HCEC 1CT (cell line): ENCODE measurements at places on chromosomes 2 and 18.

DNA sequence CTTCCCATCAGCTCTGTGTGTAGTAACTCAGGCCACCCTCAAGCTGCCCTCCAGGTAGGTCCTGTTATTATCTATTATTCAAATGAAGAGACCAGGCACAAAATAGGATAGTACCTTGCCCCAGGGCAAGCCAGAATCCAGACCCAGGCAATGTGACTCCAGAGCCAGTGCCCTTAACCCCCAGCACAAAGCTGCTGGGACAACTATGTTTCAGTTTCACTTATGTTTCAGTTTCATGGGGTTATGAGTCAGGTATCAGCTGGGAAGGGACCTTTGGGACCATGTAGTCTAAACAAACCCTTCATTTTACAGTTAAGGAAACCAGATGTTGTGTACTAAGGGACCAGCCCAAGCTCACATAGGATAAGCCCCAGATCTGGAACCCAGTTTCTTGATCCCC lies 10.0 kb downstream of the HK2 start:
- peak; percentile 77 for DNase-seq

- DNase-seq: no peak
Observed at GRCh38 chr18:70082430-70082829, 123.1 kb downstream of the RTTN start.

DNA sequence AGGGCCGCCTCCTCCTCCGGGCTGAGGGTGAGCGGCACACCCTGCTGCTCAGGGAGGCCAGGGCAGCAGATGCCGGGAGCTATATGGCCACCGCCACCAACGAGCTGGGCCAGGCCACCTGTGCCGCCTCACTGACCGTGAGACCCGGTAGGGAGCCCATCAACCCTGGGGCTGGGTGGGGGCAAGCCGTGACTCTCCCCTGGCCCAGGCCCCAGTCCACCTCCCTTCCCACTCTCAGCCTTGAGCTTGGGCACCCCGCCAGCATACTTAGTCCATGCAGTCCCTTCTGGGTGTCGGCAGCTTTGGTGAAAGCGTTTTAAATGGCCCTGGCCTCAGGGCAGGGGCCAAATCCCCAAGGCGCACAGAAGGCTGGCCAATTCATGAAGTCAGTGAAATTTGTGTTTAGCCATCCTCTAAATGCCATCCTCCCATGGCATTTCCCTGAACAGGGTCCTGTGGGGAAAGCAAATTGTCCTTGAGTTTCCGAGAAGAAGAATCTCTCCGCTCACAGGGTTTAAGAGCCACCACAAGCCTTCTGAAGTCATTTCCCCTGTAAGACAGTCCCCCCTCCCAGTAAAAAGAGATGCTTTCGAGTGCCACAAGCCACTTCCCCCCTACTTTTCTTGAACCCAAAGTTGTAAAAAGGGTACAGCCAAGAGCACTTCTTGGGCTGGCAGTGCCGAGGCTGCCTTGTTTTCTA lies 17.2 kb downstream of the SPEG start:
- DNase-seq: no peak

- no peak for DNase-seq
Observed at GRCh38 chr2:69588945-69589344, 54.6 kb downstream of the AAK1 start.

GRCh38 chr18:56112013-56112749 lies 524.2 kb upstream of the TCF4 start:
- DNase-seq: peak; percentile 33

DNA sequence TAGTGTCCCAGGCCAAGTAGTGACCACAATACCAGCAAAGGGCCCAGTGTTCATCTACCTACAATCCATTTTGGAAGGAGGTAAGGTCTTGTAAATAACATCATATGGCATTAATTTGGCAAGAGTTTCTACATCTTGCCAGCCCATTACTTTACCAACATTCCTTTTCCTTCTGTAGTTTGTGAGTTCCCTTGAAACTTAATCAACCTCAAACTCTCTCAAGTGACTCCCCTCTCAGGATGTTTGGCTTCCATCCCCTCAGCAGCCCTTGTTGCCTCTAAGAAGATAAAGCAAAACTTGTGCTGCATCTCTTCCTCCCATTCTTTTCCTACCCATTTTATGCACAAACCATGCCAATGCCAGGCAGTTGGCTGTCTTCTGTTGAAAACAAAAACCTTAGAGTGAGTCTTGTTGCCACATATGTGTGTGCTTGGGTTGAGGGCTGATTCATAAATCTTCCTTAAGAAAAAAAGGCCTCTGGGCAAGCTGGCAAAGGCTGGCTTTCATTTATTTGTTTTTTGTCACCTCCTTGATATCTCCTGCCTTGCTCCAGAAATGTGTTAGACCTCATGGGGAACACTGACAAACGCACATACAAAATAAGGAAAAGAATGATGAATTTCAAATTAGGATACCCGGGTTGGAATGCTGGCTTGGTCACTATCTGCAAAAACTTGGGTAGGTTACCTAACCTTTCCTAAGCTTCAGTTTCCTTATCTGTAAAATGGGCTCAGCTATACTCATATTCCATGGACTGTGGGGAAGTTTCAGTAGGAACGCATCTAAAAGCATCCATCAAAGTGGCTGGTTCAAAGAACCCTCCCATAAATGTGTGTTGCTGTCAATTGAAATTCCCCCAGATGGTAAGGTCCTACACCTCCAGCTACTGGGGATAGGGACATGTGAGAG lies 29.4 kb upstream of the ST3GAL5 start:
- no peak for DNase-seq

DNA sequence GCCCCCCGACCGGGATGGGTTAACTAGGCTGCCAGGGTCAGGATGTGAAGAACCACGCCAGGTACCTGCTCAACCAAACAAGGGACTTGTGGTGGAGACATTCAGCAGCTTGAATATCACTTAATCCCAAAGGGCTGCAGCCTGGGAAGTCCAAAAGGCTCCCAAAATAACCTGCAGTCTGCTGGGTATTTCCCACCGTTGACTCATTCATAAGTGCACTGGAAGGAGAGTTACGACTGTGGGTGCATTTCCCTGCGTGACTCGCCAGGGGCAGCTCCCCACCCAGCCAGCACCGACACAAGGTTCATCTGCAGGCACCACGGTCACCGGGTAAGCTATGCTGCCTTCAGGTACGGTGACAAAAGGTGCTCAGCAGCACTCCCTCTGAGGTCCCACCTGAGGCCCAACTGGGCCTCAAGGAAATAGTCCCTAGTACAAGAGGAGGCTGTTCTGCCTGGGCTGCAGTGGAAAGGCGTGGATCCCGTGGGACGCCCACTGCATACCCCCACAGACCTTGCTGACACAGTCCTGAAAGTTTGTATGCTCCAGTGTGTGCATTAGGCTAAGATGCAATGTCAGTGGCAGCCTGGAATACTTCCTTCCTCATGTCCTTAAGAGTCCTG lies 86.5 kb downstream of the UXS1 start:
- peak; percentile 17 for DNase-seq

- DNase-seq: no peak
Observed at GRCh38 chr2:123532994-123533393, 492.1 kb upstream of the CNTNAP5 start.

GRCh38 chr2:119198240-119198840 lies 25.3 kb upstream of the STEAP3 start:
- no peak for DNase-seq

DNA sequence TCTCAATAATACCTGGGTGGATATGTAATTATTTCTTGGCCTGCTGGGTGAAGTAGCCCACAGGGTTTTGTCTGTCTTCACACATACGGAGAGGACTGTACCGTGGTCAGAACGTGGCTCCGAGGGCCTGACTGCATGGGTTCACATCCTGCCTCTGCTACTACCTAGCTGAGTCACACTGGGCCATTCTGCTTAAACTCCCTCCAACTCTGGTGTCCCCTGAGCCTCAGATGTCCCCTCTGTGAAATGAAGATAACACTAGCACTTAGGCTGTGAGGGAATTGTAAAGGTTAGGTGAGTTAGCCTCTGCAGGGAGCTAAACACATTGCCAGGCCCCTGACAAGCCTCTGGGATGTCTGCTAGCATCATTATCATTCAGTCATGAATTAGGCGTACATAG lies 120.1 kb upstream of the NABP1 start:
- no peak for DNase-seq

DNA sequence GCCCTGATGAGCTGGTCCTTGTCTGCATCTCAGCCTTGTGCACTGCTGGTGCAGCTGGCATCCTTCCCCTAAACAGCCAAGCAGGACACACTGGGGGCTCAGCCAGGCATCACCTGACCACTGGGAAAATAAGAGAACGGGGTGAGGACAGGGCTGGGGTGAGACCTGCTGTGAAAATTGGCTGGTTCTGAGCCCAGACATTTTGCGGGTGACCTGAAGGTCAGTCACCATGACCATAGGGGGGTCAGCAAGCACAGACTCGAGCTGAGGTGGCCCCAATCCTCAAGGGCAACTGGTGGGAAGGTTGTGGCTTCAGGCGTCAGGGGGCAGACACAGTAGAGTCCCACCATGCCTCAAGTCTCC lies 144.9 kb upstream of the TWIST2 start:
- DNase-seq: no peak

GRCh38 chr2:27636766-27637165 lies 7.9 kb downstream of the GPN1 start:
- peak; percentile 63 for DNase-seq

GRCh38 chr2:20164061-20164733 lies 60.7 kb downstream of the SDC1 start:
- no peak for DNase-seq

DNA sequence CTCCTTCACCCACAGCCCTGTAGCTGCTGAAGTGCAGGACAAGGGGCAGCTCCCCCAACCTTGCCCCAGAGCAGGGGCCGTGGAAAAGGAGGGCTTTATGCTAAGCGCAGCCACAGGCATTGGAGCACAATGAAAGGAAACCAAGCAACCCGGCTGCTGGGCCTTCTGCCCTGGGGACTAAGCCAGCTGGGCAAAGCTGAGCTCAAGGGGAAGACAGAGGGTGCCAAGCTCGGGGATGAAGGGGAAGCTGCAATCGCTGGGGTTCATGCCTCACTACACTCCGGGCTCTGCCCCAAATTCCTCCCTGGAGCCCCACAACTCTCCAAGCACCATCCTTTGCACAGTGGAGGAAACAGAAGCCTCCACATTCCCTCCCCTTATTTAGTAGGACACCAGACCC lies 12.4 kb downstream of the SFXN5 start:
- no peak for DNase-seq

DNA sequence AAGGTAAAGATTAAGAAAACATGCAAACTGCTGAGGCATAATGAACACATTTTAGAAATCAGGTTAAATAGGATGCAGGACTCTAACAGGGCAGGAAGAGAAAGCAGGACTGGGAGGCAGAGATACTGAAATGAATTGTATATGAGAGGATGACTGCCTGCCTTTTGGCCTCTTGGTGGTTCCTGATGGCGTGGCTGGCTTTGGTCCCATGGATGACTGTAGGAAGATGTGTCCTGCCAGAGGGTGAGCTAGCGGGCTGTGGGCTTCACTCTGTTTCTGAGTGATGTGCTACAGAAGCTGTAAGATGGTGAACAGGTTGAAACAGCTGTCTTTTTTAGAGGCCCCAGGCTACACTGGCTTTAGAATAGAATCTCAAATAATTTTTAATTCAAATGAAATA lies 517.0 kb downstream of the SLC4A3 start:
- peak; percentile 50 for DNase-seq

GRCh38 chr18:25533218-25533617 lies 181.3 kb upstream of the ZNF521 start:
- DNase-seq: no peak

DNA sequence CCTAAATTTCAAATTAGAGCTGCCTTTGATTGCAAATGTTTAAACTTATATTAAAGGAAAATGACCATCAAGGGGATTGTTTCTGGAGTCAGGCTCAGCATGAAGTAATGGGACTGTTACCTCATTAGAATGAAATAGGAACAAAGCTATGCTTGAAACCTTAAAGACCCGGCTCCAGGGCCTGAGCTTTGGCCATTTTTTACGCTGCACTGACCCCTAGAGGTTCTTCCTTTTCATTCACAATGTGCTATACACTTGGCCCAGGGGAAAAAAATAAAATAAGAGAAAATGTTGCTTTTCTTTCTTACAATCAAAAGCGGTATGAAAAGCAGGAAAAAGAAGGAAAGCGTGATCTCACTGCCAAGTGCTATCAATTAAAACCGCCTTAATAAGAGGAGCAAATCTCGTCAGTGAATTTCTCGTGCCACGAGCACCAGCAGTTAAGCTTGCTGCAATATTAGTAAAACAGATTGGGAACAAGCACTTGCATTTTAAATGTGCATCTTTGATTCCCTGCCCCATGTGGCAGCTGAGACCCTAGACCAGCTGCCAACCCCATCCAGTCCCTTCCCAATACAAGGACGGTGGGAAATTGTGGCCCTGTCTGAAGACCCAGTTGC lies 96.6 kb downstream of the MBD2 start:
- DNase-seq: peak; percentile 59

DNA sequence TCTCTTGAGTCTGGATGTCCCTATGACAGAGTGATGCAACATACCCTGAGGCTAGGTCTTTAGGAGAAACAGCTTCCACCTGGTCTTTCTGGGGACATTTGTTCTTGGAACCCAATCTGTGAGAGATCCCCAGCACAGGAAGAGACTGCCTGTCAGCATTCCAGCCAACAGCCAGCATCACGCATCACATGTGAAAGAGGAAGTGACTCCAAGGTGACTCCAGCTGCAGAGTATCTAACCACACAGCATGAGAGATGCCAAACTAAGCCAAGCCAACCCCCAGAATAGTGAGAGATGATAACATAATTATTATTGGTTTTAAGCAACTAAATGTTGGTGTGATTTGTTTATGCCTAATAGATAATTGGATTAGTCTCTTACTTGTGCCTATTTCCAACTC lies 35.7 kb downstream of the C18orf63 start:
- peak; percentile 87 for DNase-seq

DNA sequence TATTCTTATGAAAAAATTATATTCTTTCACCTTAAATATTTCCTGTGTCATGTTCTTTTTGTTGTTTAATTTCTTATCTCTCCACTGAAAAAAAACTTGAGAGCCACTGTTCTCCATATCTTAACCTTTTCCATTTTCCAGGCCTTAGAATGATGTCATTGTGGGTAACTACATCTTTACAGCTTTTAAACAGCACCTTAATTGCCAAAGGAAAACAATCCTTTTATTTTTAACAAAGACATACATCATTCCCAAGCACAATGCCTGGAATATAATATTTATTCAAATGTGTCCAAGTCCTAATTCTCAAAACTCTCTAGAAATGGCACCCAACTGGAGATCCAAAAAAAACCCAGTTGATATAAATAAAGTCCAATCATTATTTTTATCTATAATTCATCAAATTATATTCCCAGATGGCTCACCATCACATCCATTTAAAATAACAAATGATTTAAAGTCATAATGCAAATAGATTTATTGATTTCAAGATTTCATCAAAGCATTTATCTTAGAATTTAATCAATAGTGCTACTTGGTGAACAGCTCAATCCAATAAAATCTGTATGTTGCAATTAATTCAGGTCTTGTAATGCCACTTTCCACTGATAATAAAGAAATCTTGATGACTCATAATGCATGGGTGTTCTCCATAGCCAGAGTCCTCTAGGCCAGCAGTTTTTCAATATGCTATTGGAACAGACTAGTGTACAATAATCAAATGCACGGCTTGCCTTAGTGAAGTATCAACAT lies 107.1 kb upstream of the MAPRE2 start:
- peak; percentile 35 for DNase-seq

DNA sequence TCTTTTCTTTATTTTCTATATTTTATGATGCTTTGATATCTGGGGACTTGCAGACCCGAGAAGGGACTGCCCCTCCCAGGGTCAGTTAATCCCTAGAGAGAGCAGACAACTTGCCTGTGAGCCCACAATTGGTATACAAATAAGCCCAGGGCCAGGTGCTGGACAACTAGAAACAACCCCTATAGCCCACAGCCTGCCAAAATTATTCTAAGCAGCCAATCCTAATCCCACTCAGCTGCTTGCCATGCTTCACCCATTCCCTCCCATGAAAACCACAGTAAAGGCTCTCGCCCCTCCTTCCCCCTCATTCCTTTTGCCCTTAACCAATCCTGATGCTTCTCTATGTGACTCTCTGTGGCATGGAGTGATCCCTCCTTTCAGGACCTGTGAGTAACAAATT lies 380.7 kb downstream of the RBM43 start:
- DNase-seq: no peak
